MM.1S (cell line): ENCODE measurements at places on chromosomes 4 and X.

GRCh38 chrX:11504234-11504633, 161.5 kb downstream of the ARHGAP6 start:
- no peak for DNase-seq

DNA sequence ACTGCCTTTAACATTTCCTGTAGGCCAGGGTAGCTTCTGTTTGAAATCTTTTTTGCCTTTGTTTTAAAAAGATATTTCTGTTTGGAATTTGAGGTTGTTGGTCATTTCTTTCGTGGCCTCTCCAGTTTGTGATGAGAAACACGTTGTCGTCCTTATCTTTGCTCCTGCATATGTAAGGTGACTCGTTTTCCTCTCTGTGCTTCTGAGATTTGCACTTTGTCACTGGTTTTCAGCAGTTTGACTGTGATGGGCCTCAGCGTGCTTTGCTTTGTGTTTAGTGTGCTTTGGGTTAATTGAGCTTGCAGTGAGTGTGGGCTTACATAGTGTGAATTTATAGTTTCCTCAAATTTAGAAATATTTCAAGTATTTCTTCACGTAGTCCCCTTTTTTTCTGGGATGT, 81.5 kb downstream of the FAM193A start:
- DNase-seq = no peak

DNA sequence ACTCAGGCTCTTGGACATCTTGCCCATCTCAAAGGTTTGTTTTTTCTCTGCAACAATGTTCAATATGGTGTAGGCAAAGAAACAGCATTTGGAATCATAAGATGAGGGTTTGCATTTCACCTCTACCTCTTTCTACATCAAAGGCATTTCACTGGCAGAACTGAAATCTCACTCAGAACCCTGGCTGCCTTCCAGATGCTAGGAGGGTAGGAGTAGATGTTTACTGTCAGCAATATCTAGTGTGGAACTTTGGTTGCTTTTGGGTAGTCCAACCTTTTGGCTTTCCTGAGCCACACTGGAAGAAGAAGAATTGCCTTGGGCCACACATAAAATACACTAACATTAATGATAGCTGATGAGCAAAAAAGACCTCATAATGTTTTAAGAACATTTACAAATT, 297.0 kb upstream of the KLF3 start:
- no peak for DNase-seq

DNA sequence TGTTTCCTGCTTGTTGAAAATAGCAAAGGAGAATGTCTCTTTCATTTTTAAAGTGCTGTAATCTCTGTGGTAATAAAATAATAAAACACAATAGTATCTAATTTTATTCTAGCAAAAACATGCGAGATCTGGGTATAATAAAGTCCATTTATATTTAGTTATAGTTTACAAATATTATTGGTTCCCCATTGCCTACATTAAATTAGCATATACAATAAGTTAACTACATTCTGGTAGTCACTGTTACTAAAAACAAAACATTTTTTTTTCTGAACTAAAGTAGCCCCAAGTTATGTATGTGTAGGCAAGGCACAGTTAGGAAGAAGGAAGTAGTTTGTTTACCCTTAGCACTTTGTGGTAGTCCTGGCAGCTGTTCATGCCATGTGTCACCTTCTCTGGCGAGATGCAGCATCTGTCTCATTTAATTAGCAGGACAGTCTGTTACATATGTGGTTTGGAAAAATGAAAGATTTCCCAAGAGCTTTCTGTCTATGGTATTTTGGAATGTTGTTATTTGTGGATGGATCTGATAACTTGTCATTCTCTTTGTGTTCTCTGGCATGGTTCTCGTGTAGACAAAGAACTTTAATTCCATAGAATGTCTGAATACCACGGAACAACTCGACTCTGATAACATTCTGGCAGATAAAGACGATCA, 231.3 kb upstream of the PITX2 start:
- DNase-seq = no peak

DNA sequence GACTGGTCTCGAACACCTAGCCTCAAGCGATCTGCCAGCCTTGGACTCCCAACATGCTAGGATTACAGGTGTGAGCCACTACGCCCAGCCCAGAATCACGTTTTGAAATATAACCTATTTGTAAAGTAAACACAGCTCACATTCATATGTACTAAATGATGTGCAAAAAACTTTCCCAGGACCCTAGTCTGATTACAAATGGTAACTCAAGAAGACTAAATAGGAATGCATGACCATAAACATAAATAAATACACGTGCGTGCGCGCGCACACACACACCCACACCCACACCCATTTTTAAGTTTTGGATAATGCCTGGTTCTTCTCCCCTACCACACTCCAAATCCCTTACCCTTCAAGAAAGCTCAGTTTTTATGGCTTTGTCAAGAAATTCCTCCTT, 163.9 kb downstream of the NR3C2 start:
- DNase-seq = no peak

DNA sequence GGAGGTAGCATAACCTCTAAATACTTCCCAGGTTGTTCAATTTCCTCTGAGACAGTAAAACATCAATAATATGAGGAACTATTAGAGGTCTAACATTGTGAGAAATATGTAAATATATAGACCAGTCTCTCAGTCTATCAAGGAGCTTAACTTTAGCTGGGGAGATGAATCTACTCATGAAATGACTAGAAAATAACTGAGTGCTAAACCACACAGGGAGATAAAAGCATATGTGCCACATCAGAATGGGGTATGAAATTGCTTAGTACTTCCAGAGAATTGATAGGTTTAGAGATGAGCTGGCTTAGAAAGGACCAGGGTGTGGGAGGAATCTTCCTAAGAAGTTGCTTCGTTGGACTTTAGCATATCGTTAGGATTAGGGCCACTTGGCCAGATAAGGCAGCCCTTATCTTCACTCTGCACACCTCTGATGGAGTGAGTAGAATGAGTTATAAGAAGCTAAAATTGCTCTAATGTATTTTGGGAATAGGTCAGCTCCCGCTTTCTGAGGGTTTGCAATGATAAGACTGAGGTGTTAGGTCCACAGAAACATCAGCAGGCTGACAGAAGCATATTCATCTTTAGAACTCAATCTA, 299.2 kb downstream of the UNC5C start:
- DNase-seq = no peak

DNA sequence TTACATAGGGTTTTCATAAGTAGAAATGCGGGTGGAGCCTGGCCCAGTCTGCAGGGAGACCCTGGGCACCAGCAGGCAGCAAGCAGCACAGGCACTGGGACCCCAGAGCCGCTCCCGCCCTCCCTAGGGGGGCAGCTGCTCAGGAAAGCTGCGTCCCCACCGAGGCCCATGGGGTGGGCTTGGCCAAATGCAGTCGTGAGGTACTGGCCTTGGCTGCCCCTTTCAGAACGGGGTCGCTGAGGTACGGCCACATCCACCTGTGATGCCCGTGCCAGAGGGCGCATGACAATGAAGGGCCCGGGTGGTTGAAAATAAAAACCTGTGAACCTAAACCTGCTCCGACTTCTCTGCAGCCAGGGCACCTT, 16.7 kb downstream of the TMEM175 start:
- DNase-seq = no peak

DNA sequence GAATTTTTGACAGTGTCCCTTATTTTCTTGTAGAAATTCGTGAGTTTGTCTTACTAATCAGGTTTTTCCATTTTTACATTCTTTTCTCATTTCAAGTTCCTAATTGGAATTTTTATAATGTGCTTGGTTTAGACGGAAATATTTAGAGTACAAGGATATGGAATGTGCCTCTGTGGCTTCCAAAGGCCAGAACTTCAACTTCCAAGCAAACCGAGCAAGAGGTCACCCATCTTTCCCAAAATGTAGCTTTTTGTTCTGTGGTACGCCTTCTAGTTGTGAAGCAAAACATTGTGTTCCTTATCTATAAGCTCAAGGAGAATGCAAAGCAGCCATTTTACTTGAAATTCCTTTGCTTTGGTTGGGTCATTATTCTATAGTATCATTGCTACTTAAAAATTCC, 212.8 kb upstream of the PACRGL start:
- DNase-seq = no peak

GRCh38 chrX:6505960-6506359, 29.0 kb downstream of the VCX3A start:
- DNase-seq = no peak

DNA sequence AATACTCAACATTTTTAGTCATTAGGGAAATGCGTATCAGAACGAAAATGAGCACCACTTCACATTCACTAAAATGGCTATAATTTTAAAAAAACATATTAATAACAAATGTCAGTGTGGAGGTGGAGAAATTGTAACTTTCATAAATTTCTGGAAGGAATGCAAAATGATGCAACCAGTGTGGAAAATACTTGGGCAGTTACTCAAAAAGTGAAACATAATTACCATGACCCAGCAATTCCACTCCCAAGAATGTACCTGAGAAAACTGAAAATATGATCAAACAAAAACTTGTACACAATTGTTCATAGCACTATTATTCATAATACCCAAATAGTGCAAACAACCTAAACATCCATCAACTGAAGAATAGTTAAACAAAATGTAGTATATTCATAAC, 76.1 kb upstream of the FAM241A start:
- DNase-seq = no peak

DNA sequence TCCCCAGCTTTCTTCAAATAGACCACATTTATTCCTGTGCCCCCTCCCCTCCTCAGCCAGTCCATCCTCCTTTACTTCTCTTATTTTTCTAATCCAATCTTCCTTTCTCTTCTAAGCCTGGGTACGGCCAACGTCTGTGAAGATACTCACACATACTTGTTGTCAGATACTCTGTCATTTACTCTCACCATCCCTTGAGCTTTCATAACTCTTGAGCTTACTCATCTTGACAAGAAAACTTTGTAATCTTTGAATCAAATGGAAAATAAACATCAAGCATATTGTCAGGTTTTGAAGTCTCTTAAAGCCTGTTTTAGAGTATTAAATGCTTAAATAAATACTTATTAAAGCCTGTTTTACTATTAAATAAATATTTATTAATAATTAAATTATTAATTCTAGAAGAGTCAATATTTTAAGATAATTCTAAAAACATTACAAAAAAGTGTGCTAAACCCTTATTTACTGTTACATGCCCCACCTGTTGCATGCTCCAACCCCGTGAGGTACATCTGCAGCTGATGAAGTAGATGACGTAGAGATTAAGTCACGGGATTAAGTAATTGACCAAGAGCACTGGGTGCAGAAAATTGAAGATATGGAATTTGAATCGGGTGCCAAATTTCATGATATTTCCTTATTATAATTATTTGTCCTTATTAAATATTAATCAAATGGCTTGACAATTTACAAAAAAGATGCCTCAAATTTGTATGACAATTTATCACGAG, 1.5 kb upstream of the TRIML2 start:
- DNase-seq = no peak

- DNase-seq = no peak
These were observed 75.2 kb downstream of the INTS12 start for GRCh38 chr4:105633241-105633640.
